ENCODE measurements at places on chromosomes 6 and 20.

DNA sequence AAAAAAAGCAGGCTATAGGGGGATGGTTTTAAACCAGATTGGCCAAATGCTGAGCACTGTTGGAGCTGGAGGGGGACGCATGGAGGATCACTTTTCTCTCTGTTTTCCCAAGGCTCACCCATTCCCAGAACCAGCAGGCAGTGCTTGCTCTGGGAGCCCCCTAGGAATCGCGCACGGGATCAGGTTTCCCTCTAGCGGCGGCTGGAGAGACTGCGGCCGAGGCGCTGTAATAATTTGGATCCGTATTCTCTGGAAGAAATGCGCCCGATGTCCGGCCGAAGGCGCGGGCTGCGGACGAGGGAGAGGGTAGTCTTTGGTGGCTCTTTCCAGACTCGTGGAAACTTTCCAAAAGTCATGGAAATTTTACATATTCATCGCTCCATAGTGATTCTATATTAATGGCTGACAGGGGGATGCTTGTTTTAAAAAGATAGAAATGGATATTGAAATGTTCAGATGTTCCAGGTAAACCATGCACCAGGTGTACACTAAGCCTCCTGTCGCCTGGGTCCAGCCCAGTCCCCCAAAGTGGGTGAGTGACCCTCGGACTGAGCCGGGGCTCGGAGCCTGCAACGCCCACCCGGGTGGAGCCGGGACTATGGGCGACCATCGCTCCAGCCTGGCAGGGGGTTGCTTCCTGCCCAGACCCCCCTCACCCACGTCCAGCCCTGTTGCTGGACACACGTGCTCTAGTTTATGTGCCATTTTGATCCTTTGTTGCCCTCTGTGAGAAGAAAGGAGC is 78.7 kb upstream of the PHACTR3 start:
- DNase-seq = no peak

GRCh38 chr20:4833074-4833728 is 111.5 kb downstream of the PRND start:
- no peak for DNase-seq

GRCh38 chr6:169832247-169832948 is 81.0 kb downstream of the ERMARD start:
- no peak for DNase-seq

DNA sequence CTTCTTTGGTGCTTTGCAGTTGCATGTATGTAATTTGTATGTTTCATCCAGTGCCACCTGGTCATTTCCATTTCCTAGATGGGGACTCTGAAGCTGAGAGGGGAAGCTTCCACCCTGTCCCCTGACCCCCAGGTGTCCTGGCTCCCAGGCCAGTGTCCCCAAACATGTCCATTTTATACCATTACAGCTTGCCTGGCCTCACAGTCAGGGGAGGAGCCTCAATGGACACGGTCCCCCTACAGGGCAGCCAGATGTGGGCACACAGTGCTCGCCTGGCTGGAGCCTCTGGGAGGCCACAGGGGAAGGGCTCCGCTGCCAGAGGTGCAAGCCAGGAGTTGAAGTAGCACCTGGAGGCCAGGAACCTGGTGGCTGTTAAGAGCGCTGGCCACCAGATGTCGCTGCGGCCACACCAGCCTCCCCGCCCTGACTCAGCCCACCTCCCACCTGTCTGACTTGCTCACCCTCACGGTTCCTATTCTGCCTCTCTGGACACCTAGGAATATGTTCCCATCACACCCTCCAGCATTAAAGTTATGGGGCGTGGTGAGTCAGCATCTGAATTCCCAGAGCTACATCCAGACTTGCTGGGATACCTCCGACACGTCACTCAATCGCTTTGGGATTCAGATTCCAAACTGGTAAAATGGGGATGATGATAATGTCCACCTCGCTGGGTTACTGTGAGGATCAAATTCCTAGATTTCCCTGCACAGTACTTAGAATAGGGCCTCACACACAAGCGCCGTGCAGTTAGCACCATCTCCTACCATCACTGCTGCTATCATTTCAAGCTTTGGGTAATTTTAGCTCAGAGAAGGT is 107.4 kb downstream of the SULF2 start:
- peak; percentile 27 for DNase-seq

DNA sequence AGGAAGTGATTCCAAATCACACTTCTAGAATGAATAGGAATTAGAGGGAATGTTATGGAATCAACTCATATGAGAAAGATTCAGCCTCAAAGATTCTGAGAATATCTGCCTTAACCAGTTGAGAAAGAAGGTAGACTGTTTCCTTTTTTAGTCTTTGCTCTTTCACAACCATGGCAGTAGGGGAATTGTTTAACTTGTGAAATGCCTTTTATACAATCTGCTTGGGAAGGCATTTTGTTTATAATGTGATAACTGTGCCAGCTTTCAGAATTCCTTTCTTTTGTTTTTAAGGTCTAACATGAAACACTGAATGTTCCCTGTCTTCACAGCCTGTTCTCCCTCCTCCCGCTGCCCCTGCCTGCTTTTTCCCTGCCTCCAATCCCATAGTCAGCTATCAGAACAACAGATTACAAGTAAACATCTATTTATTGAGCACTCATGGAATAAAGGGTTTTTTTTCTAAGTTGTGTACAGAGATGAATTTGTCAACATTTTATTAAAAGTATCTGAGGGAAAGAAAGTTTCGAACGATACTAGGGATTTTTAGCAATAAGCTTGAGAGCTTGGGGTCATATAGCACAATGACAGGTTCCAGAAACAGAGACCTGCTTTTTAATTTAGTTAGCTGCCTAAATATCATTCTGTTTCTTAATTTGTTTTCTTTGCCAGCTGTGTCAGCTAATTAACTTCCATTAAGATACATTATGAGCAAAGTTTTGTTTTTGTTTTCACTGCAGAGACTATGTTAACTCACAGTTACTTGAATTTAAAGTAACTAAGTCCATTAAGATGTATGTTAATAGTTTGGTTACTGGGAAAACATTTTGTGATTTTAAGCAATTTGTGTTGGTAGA is 28.3 kb upstream of the FBXO30 start:
- no peak for DNase-seq

- no peak for DNase-seq
Observed at GRCh38 chr6:149924933-149925252, 2.0 kb upstream of the RAET1G start.

- no peak for DNase-seq
Observed at GRCh38 chr6:152977556-152977955, 5.3 kb downstream of the FBXO5 start.

DNA sequence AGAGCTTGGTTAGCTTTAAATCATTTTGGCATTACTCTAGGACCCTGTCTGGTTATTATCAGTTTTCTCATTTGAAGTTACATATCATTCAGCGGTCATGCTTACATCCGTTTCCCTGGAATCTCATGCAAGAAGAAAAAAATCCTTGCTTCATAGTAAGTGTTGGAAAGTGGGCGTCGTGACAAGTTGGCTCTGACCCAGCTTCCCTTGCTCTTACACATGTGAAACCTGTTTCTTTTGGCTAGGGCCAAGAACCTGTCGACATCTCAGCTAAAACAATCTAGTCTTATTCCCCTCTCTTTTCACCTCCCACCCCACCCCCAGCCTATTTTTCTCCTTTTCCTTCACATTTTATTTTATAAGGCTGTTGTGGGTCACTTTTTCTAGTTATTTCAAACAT is 45.5 kb downstream of the ANKS1A start:
- no peak for DNase-seq

DNA sequence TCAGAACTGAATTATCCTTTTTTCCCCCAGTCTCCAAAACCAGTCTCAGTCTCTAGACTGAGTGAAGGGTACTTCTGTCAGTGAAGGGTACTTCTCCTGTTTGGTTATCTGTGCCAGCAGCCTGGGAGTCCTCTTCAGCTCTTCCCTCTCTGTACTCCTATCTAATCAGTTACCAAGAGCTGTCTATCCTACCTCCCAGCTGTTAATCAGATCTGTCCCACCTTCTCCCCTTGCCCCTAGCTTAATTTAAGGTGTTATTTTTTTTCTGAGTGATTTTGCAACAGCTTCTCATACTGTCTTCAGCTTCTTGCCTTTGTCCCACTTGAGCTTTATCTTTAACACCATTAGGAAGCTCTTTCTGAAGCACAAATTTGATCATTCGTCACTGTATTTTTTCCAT is 491.9 kb upstream of the SOX4 start:
- DNase-seq = no peak

DNA sequence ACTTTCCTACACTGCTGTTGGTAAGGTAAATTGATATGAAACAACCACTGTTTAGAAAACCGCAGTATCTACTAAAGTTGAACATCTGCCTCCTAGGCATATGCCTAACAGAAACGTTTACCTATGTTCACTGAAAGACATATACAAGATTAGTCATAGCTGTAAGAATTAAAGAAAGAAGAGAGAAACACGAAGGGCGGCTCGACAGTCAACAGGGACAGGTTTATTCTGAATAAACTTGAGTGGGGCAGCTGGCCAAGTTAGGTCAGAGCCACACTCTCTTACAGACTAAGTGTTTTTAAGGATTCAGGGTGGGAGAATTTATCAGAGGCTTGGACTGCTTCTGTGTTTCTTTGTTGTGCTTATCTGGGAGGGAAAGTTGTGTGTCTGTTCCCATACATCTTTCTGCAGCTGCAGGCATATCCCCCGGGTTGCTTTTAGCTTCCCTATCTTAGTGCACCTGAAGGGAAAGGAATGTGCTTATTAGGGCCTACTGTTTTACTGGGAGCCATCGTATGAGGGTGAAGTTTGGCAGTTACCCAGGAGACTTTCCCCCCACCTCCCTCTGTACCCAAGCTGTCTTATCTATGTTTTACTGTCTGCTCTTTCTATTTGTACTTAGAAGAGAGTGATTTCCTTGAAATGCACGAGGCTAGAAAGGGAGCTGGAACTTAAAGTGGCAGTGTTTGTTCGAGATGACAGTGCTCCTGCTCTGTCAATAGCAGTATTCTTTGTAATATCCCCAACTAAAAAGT is 20.4 kb downstream of the PROCR start:
- DNase-seq = no peak

DNA sequence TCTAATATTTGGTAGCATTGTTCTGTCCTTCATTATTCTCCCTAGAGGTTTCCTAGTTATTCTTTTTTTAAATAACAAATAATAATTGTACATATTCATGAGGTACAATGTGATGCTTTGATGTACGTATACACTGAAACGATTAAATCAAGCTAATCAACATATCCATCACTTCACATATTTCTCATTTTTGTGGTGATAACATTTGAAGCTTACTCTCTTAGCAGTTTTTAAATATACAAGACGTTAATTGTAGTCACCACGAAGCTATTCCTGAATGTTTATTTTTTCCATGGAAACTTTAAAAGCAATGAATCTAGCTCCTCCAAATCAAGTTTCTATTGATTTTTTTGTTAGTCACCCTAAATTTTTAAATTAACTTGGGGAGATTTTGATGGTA is 116.5 kb upstream of the PRND start:
- no peak for DNase-seq

DNA sequence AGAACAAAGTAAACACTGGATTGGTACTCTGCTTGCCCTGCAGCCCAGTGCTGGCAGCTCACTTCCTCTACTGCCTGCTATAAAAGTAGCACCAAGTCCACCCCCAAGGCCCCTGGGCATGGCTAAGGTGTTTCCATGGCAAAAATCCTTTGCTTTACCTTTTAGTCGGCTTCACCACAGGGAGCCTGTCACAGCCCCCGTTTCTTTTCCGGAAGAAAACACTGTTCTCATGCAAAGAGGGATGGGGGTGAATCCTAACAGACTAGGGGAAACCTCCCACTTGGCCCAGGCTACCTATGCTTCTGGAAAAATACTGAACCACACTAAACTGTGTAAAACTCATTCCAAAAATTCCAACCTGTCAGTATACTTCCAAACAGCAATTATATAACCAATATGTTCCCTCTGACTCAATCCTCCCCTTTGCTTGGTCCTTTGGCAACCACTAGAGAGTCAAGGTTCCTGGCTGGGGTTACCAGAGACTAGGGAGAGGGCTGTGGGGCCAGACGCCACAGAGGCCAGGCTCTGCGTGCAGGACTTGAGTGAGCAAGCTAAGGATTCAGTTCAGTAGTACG is 16.1 kb downstream of the PPIL1 start:
- no peak for DNase-seq

- DNase-seq = no peak
Observed at GRCh38 chr6:107965746-107966145, 7.7 kb upstream of the SEC63 start.

DNA sequence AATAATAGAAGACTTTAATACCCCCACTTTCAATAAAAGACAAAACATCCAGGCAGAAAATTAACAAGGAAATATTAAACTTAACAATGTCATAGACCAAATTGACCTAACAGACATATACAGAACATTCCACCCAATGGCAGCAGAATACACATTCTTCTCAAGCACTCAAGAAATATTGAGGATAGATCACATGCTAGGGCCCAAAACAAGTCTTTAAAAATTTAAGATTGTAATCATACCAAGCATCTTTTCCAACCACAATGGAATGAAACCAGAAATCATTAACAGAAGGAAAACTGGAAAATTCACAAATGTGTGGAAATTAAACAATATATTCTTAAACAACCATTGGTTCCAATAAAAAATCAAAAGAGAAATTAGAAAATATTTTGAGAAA is 161.0 kb downstream of the COL12A1 start:
- DNase-seq = no peak

GRCh38 chr6:169858293-169858934 is 107.0 kb downstream of the ERMARD start:
- DNase-seq = no peak

DNA sequence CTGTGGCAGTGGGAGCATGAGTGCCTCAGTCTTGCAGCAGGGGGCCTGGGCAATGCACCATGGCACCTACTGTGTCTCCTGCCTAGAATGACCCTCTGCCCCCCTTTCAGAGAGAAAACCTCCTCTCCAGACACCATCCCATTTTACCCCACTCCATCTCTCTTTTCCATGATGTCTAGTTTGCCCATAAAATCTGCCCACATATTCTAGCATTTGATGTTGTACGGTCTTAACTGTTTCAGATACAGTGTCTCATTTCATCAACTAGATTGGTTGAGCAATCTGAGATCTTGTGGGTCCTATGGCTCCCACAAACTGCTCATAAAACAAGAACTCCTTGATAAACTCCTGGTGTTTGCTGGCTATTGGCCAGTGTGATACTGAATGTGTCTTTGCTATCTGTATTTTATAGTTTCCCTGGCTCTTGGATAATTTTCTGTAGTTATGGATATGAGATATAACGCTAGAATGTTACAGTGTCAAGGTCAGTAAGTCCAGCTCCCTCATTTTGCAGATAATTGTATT is 8.1 kb downstream of the PNPLA1 start:
- no peak for DNase-seq

DNA sequence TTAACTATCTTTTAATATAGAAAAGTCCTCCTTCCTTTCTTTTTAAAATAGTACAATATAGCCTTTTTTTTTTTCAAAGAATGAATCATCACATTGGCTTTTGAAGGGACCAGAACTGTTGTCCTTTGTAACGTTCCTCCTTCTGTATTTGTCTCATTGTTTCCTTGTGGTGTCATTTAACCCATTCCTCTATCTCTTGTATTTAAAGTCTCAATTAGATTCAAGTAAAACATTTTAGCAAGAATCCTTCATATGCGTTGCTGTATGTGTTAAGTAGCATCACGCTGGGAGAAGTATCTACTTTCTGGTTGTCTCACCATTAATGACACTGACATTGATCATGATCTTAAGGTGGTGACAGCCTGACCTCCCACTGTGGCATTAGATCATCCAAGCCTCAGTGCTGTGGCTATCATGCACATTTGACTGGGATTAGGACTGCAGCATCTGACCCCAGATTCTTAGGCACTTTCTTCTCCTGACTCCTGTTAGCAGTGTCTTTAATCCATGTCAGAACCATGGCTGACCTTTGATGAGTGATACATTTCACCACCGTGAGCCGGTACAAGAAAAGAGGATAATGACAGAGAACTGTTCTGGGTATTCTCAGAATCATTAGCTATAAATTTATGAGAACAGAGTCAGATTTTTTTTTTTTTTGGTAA is 67.5 kb upstream of the TFB1M start:
- DNase-seq = no peak

GRCh38 chr6:107699697-107700325 is 124.3 kb downstream of the SCML4 start:
- DNase-seq = no peak

Data from stimulated activated CD8-positive, alpha-beta memory T cell treated with anti-CD3 and anti-CD28 coated beads, Interleukin-4, amount 100 ng/mL, for 1 hour (primary cell).